MCF 10A (cell line): ENCODE measurements at places on chromosomes 11 and 22.

GRCh38 chr11:19560156-19560555, 152.5 kb upstream of the NAV2 start:
- peaks cover 12% of the 10 kb centered on the region for H3K27me3 ChIP-seq
- no peak overlapping the region for H3K27ac ChIP-seq
- peaks cover 6% of the 10 kb centered on the region for H3K4me1 ChIP-seq
- no peak for DNase-seq
- H3K36me3 ChIP-seq, result no peaks in the 10 kb centered on the region
- H3K4me3 ChIP-seq, result no peak overlapping the region

GRCh38 chr11:86244522-86245368, at the start of gene EED:
Gene EED (plus strand): TSS chr11:86244753. CDS start chr11:86245230, 477 bp downstream.
- no peak within 1 kb of the TSS for H3K4me3 ChIP-seq
- H3K27me3 ChIP-seq, result no peaks in the 10 kb centered on the region
- no peak within 1 kb of the TSS for H3K27ac ChIP-seq
- no peaks in the 10 kb centered on the region for H3K36me3 ChIP-seq
- DNase-seq, result peak; percentile 91

DNA sequence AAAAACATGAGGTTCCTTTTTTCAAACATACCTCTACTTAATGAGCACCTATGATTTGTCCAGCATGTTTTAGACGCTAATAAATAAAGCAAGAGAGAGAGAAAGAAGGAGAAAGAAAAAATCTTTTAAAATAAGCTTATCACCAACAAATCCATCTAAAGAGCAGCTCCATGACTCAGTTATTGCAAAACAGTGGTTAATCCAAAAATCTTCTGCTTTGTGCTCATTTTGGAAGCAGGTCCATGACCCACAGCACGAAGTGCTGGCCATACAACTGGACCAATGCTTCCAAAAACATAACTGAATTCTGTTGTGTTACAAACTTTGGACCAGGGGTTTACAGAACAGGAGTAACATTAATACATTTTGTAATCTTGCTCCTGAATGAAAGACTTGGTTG, 696.6 kb downstream of the KCNA4 start:
- DNase-seq, result no peak
- no peaks in the 10 kb centered on the region for H3K36me3 ChIP-seq
- no peak overlapping the region for H3K4me3 ChIP-seq
- peaks cover 13% of the 10 kb centered on the region for H3K4me1 ChIP-seq

GRCh38 chr11:12906501-12906900, 102.6 kb upstream of the RASSF10 start:
- H3K4me1 ChIP-seq, result peaks cover 2% of the 10 kb centered on the region
- peaks cover 46% of the 10 kb centered on the region for H3K36me3 ChIP-seq
- DNase-seq, result no peak
- H3K4me3 ChIP-seq, result no peak overlapping the region

- peak; percentile 24 for DNase-seq
- H3K27me3 ChIP-seq, result peaks cover 40% of the 10 kb centered on the region
- no peaks in the 10 kb centered on the region for H3K36me3 ChIP-seq
- H3K4me1 ChIP-seq, result no peaks in the 10 kb centered on the region
- H3K27ac ChIP-seq, result no peak overlapping the region
Measured at GRCh38 chr11:31045335-31045734, 324.2 kb downstream of the DCDC1 start.

- H3K27ac ChIP-seq, result no peak overlapping the region
- H3K36me3 ChIP-seq, result peaks cover 6% of the 10 kb centered on the region
- peaks cover 70% of the 10 kb centered on the region for H3K27me3 ChIP-seq
- H3K4me1 ChIP-seq, result no peaks in the 10 kb centered on the region
- H3K4me3 ChIP-seq, result no peak overlapping the region
- no peak for DNase-seq
Measured at GRCh38 chr22:22196018-22196533, 48.5 kb upstream of the VPREB1 start.

DNA sequence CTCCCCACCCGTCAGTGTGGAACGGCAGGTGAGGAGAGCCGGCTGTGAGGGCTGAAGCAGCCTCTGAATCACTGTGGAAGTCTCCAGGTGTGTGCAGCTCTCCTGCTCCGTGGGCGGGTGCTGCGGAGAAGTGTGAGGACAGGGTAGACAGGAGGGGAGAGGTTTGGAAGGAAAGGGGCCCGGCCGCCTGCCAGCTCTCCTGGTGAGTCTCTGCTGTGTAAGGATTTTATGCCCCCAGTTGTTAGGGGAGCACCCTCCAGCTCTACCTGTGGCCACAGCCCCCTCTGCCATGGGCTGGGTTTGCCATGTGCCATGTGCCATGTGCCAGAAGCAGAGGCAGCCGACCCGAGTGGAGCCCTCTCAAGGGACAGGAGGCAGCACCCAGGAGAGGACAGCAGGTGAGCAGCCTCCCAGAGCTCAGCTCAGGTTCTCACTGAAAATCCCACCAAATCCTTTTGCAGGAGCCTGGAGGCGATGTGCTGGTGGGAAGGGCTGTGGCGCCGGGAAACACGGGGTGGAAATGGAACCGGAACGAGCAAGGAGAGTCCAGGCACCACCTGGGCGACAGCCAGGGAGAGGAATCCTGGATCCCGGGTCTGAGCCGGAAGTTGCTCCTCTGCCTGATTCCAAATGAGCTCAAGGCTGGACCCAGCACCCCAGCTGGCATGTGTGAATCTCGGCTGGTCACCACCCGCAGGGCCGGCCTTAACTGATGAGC, 804.4 kb downstream of the BRD1 start:
- H3K27ac ChIP-seq, result no peak overlapping the region
- H3K36me3 ChIP-seq, result peaks cover 18% of the 10 kb centered on the region
- H3K27me3 ChIP-seq, result no peaks in the 10 kb centered on the region
- DNase-seq, result no peak
- no peaks in the 10 kb centered on the region for H3K4me1 ChIP-seq

GRCh38 chr22:38948181-38948940, 9.0 kb upstream of the APOBEC3A start:
- H3K4me3 ChIP-seq, result no peak overlapping the region
- peaks cover 86% of the 10 kb centered on the region for H3K27me3 ChIP-seq
- H3K4me1 ChIP-seq, result no peaks in the 10 kb centered on the region
- no peaks in the 10 kb centered on the region for H3K36me3 ChIP-seq
- no peak for DNase-seq
- H3K27ac ChIP-seq, result no peak overlapping the region

GRCh38 chr11:119320240-119320775, 3.4 kb upstream of the MCAM start:
- peaks cover 14% of the 10 kb centered on the region for H3K4me1 ChIP-seq
- H3K36me3 ChIP-seq, result no peaks in the 10 kb centered on the region
- H3K27me3 ChIP-seq, result no peaks in the 10 kb centered on the region
- H3K27ac ChIP-seq, result no peak overlapping the region
- H3K4me3 ChIP-seq, result no peak overlapping the region
- no peak for DNase-seq

GRCh38 chr11:104369761-104370160, 205.8 kb upstream of the PDGFD start:
- DNase-seq, result no peak
- no peaks in the 10 kb centered on the region for H3K36me3 ChIP-seq
- no peaks in the 10 kb centered on the region for H3K4me1 ChIP-seq
- no peak overlapping the region for H3K27ac ChIP-seq

GRCh38 chr11:125062931-125063428, at the start of gene SLC37A2:
Gene SLC37A2 (plus strand): TSS chr11:125063305. CDS start chr11:125063368, 63 bp downstream.
- DNase-seq, result peak; percentile 62
- H3K4me1 ChIP-seq, result no peaks in the 10 kb centered on the region

- H3K4me3 ChIP-seq, result no peak overlapping the region
- no peak for DNase-seq
- no peaks in the 10 kb centered on the region for H3K36me3 ChIP-seq
- no peaks in the 10 kb centered on the region for H3K4me1 ChIP-seq
- H3K27ac ChIP-seq, result no peak overlapping the region
Measured at GRCh38 chr11:108635106-108635505, 29.8 kb upstream of the DDX10 start.

DNA sequence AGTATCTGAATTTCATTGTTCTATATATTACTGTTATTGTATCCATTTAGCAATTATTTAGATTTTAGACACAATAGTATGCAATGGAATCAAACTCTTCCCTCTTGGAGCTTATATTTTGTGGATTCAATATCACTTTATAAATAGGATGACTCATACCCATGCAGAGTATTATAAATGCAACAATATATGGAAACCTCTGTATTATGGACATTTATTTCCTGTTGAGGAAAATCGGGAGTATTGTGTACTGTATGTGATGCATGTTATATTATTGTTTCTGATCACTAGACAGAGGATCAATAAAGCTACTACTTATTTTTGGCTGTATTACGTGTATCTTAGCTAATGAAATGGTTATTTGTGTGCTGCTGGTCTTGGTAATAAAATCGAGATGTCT, 770 bp downstream of the METTL15 start:
- H3K4me3 ChIP-seq, result peak overlapping the region; percentile 98
- H3K4me1 ChIP-seq, result peaks cover 41% of the 10 kb centered on the region
- peak overlapping the region; percentile 100 for H3K27ac ChIP-seq
- no peaks in the 10 kb centered on the region for H3K36me3 ChIP-seq
- H3K27me3 ChIP-seq, result no peaks in the 10 kb centered on the region

DNA sequence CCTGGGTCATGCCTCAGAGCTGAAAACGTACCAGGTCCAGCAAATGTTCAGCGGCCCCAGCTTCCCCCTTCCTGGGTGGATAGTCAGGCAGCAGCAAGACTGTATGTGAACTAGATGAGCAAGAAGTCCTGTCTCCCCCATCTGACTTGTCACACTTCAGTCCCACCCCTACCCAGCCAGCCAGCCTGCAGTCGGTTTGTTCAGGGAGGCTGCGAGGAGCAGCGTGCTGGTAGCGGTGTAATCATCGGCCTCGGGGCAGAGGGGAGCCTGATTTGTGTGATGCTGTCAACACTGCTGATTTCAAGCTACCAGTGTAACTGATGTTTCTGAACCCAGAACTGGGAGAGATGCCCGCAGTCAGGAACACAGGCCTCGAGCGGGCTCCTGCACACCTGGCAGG, 9.6 kb downstream of the TMEM258 start:
- peaks cover 5% of the 10 kb centered on the region for H3K36me3 ChIP-seq
- H3K4me3 ChIP-seq, result no peak overlapping the region
- no peak for DNase-seq
- H3K27me3 ChIP-seq, result no peaks in the 10 kb centered on the region

DNA sequence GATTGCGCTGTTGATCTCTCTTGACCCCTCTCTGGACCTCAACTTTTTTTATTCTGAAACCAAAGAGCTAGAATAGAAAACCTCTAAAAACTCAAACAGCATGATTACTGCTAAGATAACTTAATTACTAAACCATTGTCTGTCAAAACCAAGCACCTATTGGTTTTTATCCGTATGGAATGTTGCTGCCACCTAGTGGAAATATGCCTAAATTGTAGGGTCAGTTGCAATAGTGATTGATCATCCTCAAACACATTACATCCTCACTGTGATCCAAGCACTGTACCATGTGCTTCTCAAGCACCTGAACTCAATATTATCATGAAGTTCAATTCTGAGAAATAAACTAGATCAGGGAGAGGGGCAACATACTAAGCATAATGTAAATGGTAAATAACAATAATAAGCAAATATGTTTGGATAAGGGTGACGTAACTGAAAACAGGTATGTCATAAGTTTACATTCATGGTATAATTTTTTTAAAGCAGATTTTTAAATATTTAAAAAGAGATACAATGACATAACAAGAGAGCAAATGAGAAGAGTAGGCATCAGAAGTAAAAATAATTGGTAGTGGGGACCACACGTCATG, 3.8 kb upstream of the OR5A2 start:
- DNase-seq, result peak; percentile 73
- H3K4me1 ChIP-seq, result no peaks in the 10 kb centered on the region
- no peaks in the 10 kb centered on the region for H3K36me3 ChIP-seq
- H3K4me3 ChIP-seq, result no peak overlapping the region
- H3K27me3 ChIP-seq, result peaks cover 50% of the 10 kb centered on the region

DNA sequence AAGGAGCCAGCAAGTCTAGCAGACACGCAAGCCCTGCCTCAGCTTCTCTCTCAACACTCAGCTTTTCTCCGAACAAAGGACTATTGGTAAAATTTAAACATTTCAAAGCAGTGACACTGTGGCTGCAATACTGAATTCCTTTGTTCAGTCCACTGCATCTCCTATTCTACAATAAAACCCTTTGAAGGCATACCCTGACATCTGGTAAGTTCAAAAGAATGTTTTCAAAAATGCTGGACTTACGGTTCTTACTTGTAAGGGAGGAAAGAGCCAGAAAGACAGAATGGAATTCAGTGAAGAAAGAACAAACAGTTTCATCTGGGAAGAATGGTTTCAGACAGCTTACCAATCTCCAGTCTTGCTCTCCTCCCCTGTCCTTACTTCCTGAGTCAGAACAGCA, 12.7 kb upstream of the OR8K1 start:
- H3K27me3 ChIP-seq, result no peaks in the 10 kb centered on the region
- no peaks in the 10 kb centered on the region for H3K4me1 ChIP-seq
- no peaks in the 10 kb centered on the region for H3K36me3 ChIP-seq
- no peak overlapping the region for H3K4me3 ChIP-seq
- DNase-seq, result no peak
- H3K27ac ChIP-seq, result no peak overlapping the region

DNA sequence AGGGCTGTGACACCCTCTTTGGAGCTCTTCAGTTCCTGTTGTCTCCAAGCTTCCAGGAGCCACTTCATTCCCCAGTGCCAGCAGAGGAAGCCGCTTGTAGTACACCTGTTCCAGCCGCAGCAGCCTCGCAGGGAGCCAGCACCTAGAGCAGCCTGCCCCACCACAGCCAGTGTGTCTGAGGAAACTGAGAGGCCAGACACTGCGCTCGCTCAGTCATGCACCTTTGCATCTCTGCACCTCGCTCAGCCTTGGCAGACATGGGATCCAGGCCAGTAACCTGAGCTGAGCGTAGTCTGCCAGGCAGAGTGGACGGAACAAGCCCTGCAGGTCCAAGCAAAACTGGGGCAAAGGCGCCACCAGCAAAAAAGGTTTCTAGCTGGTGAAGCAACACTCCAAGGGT, 1072.1 kb downstream of the JRKL start:
- no peaks in the 10 kb centered on the region for H3K4me1 ChIP-seq
- H3K27me3 ChIP-seq, result peaks cover 34% of the 10 kb centered on the region
- DNase-seq, result no peak
- no peak overlapping the region for H3K27ac ChIP-seq

DNA sequence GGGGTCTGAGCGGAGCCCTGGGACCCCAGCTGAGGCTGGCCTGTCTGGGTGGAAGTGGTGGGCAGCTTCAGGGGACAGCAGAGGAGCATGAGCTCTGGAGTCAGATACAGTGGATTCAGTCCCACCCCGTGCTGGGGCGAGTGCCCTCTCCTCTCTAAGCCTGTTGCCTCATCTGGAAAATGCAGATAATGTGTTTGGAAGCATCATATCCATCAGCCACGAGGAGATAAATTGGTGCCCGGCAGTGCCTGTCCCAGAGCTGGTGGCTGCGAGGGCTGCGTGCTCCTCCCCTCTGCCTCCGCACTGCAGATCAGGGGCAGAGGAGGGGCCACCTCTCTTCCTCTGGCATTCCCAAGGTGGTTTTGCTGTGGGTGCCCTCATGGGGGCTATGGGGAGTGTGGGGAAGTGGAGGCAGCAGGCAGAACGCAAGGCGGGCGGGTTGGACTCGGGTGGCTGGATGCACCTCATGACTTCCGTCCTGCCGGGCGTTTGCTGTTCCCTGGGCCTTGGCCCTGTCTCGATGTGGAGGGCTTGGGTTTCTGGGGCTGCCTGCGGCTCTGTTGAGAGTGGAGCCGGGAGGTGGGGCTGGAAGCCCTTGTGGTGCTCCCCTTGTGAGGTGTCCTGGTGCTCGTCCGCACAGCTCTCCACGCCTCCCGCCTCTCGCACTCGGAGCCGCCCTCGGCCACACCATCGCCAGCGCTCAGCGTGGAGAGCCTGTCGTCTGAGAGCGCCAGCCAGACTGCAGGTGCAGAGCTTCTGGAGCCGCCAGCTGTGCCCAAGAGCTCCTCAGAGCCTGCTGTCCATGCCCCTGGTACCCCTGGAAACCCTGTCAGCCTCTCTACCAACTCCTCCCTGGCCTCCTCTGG, 20.9 kb downstream of the MICALL1 start:
- H3K36me3 ChIP-seq, result peaks cover 80% of the 10 kb centered on the region
- peaks cover 6% of the 10 kb centered on the region for H3K4me1 ChIP-seq
- H3K27ac ChIP-seq, result no peak overlapping the region
- H3K27me3 ChIP-seq, result no peaks in the 10 kb centered on the region
- H3K4me3 ChIP-seq, result no peak overlapping the region
